ENCODE measurements at places on chromosomes 1 and 21. TPM values are rescaled to one million over a fixed set of nuclear protein-coding genes. Genes with fewer than 3 reads are reported as not detected.

The AMY1C gene
- total RNA-seq = not detected

The SPRR1B gene
- 0.39 TPM for total RNA-seq

The SEC16B gene
- total RNA-seq = 4.2 TPM

The HMGN2 gene
- 111 TPM for total RNA-seq

The GBP6 gene
- total RNA-seq = not detected

The TMEM79 gene
- total RNA-seq = 3.2 TPM

The SLAMF7 gene
- 0.32 TPM for total RNA-seq

The KCNJ9 gene
- total RNA-seq = not detected

The RAP1GAP gene
- 3.2 TPM for total RNA-seq

The RGS18 gene
- total RNA-seq = not detected

DNA sequence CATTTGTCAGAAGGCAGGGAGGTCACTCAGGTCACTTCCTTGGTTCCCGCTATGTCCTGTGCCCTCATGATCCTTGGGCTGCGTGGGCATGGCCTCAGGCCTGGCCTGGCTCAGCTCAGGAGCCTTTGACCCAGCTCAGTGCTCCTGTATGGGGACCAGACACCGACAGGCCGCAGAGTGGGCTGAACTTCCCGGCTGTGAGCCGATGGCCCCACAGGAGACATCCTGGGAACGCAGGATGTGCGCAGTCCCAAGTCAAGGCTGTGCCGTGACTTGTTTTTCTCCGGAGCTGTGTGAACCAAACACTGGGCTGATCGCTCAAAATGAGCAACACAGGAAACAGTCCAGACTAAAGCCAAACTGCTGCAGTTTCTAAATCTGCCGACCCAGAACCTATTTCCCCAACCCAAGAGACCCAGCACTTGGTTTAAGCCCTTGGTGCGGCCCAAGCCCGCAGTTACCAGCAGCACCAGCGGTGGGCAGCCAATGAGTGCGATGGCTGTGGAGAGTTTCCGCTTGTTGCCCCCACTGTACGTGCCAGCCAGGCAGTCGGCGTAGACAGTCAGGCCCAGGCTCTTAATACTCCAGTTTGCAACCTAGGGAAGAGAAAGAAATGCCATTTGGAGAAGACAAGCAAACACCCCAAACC, 92.3 kb upstream of the GCLM start:
- no peak for DNase-seq

GRCh38 chr1:62346886-62347285, 27.7 kb upstream of the KANK4 start:
- no peak for DNase-seq

- no peak for DNase-seq
These were observed 43.5 kb downstream of the CD34 start for GRCh38 chr1:207867136-207868109.

DNA sequence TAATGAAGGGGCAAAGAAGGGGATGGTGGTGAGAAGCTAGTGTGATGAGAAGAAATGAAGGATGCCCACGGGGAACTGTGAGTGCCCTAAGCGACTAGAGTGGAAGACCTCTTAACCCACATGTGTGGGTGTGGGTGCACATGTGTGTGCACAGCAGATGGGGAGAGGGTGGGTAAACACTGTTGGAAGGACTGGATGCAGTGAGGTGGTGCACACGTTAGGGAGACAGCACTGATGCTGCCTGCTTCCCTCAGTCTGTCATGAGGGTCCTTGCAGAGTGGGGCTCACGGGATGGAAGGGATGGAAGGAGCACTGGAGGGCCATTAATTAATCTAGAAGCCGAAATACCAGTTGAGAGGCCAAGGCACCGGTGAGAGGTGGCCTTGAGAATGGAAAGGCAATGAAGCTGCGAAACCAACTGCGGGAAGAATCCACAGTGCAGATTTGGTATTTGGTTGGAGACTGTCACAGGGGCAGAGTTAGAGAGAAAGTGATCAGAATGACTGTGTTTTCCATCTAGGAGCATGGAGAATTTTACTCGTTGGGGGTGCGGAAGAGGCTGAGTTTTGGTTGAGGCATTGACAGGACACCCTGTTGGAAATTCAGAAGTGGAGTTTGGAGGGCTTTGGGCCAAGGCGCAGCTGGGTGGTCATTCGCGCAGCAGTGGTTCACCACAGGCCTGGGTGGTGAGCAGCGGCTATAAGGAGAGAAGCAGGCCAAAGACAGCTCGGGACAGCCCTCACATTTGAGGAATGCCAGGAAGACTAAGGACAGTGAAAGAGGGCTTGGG, 15.8 kb downstream of the RCSD1 start:
- DNase-seq = no peak

DNA sequence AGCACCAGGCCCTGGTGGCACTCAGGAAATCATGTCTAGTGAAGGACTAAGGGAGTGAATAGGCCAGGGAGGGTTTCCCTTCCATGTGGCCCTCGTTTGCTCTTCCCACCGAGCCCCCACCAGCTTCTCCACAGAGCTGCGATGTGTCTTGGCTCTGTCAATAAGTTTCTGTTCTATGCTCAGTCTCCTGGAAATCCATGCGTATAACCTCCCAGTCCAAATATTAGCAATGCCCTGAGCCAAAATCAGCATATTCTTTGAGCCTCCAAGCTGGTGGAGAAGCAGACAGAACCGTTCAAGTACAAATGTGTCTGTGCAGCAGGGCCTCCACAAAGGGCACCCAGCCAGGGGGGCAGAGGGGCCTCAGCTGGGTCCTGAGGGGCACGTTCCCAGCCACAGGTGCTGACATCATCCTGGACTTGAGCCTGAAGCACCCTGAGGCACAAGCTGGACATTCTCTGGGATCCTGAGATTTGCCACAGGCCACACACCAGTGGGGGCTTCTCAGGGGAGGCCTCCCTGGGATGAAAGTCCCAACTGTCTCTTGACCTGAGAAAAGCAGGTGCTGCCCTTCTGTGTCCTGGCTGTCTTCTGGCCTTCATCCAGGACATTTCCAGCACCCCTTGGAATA, 350.5 kb upstream of the VAMP3 start:
- no peak for DNase-seq

DNA sequence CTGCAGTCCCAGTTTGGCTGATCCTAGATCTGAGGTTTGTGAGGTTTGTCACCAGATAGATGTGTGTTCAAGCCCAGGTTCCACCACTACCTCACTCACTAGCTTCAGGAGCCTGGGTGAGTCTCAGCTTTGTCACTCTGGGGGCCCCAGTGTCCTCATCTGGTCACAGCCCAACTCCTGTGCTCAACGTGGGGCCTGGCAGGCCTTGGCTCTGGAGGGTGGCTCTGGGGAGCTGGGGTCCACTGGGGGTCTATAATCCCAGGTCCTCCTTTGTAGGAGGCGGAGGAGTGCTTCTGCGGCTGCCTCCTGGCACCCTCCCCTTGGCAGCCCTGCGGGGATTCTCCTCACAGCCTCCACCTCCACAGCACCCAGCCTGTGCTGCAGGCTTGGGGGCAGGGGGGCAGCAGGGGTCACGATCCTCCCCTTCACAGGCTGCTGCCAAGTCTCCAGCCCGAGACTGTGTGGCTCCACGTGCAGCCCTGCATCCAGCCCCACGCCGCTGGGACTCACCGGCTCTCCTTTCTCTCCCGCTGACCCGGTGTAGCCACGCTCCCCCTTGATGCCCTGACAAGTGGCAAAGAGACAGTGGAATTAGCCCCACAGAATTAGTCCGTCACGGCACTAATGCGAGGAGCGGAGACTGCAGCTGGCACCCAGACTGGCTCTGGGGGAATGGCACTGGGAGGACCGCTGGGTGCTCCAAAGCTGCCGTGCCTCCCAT, 22.5 kb upstream of the PEF1 start:
- DNase-seq = no peak

DNA sequence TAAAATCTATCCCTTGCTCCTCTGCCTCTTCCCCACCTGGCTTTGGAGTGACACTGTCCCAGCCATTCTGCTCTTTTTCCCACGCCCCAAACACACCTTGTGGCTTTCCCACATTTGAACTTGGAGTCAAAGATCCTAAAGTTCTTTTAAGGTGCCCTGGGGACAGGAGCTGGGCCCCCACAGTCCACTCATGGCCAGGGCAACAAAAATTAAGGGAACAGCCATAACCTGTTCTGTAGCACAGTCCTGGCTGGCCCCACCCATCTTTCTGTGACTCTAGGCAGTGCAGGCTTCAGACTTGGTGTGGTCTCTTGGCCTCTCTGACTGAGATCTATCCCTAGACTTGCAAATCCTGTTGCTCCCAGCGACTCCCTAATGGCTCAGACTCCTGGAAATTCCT, 143.0 kb upstream of the MAGI3 start:
- no peak for DNase-seq

DNA sequence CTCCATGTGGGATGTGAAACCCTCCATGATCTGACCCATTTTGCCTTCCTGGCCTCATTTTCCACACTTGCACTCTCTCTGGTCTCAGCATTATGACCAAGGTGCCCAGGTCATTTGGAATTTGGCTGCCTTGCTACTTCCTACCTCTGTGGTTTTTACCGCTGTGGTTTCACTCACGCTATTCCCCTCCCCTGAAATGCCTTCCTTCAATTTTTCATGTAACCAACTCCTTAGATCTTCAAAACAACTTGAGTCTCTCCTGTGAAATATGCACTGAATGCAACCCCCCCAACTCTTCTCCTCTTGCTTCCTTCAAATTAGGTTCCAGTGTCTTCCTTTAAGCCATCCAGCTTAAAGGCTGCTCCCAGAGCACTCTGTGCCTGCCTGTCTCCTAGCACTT, 50.1 kb downstream of the PHC2 start:
- no peak for DNase-seq

GRCh38 chr1:38327559-38327973, 281.0 kb upstream of the POU3F1 start:
- DNase-seq = no peak

- DNase-seq = no peak
These were observed 68.7 kb downstream of the NID1 start for GRCh38 chr1:235996048-235996785.

DNA sequence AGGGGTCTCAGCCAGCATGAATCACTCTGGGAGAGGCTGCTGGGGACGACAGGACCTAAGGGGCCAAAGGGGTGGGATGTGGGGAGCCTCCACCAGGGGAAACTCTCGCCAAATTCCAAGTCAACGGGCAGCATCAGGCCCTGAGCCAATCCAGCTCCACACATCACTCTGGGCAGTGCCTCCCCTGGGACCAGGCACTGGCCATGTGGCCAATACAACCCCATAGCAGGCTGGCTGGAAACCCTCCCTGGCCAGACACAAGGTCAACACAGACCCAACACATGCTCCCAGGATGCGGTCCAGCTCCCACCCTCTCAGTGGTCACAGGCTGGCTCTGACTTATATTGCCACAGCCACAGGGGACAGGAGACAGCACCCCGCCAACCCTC, 60.0 kb downstream of the MEGF6 start:
- no peak for DNase-seq

DNA sequence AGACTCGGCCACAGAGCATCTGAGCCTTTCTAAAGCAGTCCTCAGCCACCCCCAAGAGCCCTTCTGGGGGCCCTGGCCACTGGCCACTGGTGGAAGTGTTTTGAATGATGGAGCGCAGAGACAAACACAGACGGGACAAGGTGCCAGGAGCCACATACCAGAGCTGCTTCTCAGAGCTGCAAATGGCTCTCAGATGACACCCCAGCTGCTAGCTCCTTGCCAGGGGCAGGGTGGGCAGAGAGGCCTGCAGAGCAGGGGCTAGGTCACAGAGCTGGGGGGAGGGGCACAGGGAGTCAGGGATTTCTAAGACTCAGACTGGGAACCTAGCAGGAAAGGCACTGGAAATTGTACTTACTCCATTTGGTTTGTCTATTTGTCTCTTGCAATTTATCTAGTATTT, 30.4 kb downstream of the KCNN3 start:
- peak; percentile 7 for DNase-seq

- DNase-seq = peak; percentile 99
These were observed 3.6 kb upstream of the RASSF5 start for GRCh38 chr1:206503591-206504362.

DNA sequence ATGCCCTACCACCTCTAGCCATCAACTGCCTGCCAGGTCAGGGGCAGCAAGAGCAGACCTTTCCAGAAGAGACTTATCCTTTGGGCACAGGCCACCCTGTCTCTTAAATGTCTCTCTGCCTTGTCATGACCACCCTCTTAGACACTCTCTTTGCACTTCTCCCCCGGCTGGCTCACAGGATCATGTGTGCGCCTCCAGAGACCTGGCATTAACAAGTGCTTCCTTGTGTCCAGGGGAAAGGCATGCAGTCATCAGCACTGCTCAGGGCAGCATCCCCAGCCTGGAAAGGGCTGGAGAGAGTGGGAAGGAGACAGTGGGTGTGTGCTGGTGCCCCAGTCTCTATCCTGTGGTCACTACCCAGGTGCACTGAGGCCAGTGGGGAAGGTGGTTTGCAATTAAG, 85.2 kb upstream of the TLR5 start:
- DNase-seq = no peak

DNA sequence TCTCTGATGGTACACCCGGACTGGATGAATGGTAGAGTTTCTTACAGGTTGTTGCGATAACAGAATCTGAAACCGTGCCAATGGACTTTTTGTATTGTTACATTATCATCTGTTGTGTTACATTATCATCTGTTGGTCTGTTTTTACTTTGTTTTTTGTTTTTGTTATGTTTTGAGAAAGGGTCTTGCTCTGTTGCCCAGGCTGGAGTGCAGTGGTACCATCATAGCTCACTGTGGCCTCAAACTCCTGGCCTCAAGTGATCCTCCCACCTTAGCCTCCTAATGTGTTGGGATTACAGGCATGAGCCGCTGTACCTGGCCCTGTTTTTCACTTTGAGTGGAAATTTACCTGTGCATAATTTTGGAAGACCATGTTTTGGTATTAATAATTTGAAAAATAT, 10.2 kb upstream of the PEX10 start:
- no peak for DNase-seq

GRCh38 chr1:76137746-76138145, 63.2 kb downstream of the ST6GALNAC3 start:
- DNase-seq = no peak

DNA sequence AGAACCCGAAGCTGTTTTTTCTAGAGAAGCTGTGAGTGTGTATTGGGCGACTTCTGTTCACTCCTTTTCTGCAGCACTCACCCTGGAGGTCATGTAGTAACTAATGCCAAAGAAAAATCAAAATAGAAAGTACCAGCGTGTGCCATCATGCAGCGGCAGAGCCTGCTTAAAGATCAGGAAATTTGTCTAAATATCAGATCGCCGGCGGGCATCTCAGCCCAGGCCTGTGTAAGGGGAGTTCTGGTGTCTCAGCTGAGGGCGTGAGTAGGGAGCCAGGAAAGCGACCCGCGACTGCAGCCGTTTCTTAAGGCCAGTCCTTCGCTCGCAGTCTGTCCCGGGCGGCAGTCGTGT, 768 bp downstream of the EDARADD start:
- no peak for DNase-seq

- no peak for DNase-seq
These were observed 463.9 kb upstream of the PROX1 start for GRCh38 chr1:213523781-213524398.

All from astrocyte (in vitro differentiated cells and primary cell).